Fibroblast of pulmonary artery (primary cell): ENCODE measurements at places on chromosomes 4 and X.

DNA sequence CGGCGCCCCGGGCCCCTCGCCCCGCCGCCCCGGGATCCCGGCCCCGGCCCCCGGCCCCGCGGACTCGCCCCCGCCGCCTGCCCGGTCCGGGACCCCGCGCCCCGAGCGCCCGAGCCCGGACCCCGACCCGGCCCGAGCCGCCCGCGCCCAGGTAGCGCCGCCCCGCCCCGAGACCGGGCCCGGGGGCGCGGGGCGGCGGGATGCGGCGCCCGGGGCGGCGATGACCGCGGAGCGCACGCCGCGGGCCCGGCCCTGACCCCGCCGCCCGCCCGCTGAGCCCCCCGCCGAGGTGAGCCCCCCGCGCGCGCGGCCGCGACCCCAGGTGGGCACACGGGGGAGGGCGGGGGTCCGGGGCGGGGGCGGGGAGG, 224 bp downstream of the FGFRL1 start:
- no peak for DNase-seq

DNA sequence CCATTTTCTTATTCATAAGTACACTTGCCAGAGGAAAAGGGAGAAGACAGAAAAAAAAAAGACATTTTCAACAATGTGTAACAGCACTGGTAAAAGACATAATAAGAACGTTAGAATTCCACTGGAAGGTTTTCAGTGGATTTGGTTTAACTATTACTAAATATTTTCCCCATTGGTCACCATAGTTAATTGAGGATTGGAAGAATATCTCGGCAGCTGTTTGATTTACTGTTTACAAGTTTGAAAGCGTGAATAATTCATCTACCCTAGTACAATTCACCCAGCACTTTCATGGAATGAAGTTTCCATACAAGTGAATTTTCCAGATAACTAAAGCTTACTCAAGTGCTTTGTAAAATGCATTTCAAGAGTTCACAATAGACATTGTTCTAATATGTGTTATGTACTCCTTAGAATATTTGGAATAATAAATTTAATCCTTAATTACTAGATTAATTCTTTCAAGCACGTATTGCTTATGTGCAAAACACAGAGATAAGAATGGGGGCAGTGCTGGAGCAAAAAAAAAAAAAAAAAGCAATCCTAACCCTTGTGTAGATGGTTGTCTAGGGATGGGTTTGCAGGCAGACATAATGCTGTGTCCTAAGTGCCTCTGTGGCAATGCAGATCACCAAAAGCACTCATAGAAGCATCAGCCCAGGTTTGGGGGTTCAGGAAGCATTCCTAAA, 57.1 kb downstream of the ENPEP start:
- DNase-seq = no peak

DNA sequence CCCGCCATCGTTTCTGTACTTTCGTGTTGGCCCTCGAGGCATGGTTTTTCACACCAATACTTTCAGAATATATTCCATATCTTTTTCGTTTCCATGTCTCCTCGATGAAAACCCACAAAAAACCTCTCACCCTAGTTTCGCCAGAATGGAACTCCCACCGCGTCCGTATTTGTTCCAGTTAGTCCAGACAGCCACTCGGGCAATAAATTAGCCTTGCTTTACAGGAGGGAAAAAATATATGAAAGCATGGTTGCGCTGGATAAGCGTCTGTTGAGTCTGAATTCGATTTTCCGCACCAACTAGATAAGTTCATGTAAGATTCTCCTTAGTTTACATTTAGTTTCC, 550 bp upstream of the CHM start:
- no peak for DNase-seq

DNA sequence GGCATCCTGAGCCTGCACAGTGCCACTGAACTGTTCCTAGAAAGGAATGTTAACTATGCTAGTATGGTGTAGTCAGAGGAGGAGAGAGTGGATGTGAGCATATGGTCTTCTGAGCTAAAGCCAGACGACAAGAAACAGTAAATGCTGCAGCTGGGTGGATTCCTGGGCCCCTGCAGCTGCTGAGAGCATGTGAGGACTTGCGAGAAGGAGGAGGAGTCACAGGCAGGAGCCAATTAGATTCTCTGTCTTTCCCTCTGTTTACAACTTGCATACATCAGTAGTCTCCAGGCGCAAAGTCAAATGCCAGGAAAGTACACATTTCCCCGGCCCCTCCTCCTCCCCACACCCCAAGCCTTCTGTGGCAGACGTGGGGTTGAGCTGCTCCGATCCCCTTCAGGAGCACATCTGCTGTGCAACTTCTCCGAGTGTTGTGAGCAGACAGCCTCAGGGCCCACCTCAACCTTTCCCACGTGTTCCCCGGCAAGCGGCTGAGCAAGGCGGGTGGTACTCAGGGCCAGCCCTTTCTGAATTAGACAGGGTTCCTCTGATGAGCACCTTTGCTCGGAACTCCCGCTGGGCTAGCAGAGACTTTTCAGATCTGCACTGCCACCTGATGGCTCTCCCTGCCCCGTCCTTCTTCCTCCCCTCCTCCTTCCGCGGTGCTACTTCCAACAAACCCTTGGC, 108.7 kb upstream of the ATP6AP2 start:
- peak; percentile 60 for DNase-seq

GRCh38 chr4:129095811-129096454, at the start of gene C4orf33:
Gene C4orf33, plus strand, starts transcription at chr4:129096152. Its CDS starts 6,459 bp downstream, at chr4:129102611.
- DNase-seq = peak; percentile 75

DNA sequence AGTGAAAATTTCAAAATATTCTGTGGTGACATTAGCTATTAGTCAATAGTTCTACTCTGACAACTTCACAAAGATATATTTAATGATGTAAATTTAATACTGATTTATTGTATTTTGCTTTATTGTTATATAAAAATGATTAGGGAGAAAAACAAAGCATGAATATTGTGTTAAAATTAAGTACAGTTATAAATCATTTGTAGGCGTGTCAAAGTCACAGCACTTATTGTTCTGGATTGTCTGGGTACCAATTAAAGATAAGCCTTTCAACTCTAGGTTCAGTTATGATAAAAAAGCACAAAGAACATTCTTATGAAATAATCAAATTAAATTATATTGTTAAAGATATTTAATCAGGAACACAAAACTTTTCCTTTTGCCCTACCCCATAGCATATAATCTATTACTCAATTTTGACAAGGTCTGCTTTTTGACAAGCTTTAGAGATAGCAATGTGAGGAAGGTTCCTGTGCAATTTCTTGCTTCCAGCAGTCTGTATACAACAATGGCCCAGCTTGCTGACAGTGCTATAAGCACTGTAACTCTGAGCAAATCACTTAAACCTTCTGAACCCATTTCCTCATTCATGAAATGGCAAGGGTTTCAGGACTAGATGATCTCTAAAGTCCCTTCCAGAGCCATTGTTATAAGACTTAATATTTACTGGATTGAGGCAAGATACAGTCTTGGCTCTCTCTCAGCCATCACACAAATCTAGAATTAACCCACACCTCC, 910.3 kb upstream of the LCORL start:
- no peak for DNase-seq

- DNase-seq = no peak
Measured at GRCh38 chrX:47228550-47229270, 4.1 kb upstream of the USP11 start.

DNA sequence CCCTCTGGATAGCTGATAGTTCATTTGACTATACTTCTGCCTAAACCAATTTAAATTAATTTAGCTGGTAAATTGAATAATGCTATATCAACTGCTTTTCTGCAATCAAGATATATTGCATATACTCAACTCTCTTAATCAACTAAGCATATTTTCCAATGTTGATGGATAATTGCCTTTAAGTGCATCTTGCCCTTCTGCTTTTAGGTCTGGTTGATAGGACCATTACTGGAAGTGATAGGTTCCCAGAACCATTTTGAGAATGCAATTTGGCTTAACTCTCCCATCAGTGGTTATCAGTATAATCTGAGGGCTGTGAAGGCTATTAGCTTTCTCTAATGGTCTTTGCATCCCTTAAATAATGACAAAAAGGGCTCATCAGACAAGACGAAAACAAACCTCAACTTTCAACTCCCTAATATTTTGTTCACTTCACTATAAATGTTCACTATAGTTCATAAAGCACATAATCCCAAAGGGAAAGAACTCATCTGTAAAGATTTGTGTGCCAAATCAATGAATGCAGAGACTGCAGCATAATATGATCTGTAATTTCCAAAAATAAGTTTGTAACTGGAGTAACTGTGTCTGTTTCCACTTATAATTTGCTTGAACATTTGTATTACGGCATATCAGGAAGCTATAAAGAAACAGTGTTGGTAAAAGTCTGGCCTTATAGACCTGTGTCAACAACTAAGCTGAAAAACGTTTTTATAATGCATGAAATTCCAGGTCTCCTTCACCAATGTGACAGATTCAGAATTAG, 273.6 kb downstream of the FBXO8 start:
- no peak for DNase-seq

- no peak for DNase-seq
Measured at GRCh38 chr4:155402941-155403340, 26.2 kb upstream of the MAP9 start.

DNA sequence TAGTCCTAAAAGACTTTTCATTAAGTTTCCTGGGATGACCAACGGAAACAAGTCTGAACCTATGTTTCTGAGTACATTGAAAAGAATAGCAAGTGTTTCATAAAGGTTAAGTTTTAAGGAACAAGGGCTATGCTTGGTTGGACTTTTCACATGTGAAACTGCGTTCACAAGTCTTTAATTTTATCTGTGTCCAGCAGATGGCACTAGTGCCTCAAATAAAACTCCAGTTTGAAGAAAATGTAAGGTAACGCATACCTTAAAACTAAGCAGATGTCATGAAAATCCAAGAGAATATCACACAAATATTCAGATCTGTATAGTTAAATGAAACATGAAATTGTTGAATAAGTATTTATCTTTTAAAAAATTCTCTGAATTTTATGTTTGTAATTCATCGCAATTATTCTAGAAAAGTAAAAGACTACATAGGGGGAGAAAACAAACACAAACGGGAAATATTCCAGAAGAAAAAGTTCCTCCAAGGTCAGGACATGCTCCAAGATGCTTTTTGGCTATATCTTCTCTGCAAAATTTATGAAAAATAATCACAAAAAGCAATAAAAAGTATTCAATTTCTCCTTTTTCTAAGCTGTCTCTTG, 89.6 kb upstream of the MAD2L1 start:
- peak; percentile 90 for DNase-seq

DNA sequence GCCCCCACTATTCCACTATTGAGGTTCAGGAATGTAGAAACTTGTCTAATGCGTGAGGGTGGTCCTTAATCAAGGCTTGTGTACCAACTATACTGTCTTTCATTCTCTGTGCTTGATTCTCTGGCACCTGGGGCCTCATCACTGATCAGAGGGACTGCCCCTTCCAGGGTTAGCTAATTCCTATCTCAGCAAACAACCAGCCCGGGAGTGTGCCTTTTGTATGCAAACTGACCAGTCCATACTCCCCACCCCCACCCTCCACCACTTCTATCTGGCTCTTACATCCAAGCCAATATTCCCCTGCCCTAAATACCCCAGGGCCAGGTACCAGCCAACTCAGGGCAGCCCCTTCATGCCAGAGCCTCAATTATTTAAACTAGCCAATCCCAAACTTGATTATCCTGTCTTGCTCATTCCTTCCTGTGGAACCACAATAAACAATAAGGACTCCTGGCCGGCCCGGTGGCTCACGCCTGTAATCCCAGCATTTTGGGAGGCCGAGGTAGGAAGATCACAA, 59.3 kb downstream of the FTHL17 start:
- no peak for DNase-seq
